ENCODE measurements at places on chromosomes 4 and X.

DNA sequence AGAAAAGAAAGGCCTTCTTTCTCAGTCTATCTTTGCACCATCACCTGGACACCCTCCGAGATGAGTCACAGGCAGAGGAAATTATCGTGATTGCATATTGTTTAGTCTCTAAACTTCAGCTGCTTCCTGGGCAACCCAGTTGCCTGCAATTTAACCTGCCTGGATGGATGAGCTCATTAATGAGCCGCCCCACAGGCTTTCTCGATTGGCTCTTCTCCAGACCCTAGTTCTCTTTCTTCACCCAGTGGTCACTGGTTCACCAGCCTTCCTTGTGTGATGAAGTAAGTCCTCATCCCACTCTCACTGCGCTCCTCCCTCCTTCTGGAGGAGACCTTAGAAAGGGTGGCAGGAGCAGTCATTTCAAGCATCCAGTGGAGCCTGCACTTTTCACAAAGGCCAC, 94.4 kb downstream of the SOWAHB start:
- DNase-seq = no peak

DNA sequence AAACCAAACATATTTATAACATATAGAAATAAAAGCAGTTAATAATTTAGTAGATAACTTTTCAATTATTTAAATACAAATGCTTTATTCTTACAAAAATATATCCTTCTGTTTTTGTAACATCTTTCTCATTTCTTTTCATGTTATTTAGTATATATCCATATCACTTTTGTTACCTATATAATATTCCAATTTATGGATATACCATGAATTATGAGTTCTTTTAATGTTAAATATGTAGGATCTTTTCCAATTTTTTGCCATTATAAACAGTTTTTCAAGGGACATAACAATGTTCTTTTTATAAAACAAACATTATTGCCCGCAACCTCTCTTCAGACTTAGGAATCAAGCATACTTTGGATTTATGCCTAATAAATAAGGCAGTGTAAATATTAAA, 151.6 kb downstream of the PRDM5 start:
- no peak for DNase-seq

DNA sequence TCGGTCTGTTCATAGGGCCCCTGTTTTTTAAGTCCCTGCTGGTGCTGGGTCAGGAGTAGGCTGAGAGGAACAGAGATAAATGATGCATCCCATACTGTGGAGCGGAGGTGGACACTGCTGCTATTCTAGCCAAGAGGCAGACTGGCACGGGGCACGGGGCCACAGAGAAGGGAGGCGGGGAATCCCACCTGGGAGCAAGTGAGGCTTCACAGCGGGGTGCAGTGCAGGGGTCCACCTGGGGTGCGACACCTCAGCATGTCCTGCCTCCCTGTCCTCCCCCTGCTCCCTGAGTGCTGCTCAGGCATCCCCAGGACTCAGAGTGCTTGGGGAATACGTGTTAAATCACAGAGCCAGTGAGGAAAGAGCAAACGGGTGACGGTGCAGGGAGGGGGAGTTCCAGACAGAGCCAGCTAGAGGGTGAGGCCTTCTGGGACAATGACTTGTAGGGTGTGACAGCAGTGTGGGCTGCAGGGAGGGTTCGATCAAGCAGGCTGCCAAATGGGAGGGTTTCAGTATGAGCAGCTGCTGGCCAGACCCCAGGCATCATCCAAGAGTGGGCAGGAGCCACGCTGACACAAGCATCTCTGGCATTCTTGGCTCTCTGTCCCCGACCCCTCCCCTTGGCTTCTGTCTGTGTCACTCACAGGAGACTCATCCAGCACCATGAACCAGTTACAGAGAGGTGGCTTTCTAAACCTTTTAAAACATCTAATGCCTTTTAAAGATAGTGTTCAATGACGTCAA, 13.7 kb upstream of the HTRA3 start:
- no peak for DNase-seq

GRCh38 chrX:5842601-5843000, 386.1 kb downstream of the NLGN4X start:
- no peak for DNase-seq

DNA sequence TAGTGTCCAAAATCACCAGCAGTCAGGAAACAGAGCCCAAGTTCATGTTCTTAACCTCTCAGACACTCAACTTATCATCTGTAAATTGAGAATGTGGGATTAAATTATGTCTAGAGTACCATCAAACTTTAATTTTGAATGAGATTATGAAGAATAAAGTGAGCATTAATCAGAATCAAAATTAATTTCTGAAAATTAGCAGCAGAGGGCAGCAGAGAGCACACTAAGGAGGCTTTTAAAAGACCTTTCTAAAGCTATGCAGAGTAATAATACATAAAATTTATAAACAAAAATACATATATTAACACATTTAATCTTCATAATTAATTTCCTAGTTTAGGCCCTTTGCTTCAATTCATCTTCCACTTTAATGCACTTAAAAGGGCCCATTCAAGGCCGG, 7.1 kb downstream of the TASL start:
- DNase-seq = no peak
